GM12892 (cell line): ENCODE measurements at places on chromosomes 16 and 17.

- DNase-seq, result peak; percentile 97
Observed at GRCh38 chr17:7204828-7205461, 14.7 kb downstream of the DLG4 start.

DNA sequence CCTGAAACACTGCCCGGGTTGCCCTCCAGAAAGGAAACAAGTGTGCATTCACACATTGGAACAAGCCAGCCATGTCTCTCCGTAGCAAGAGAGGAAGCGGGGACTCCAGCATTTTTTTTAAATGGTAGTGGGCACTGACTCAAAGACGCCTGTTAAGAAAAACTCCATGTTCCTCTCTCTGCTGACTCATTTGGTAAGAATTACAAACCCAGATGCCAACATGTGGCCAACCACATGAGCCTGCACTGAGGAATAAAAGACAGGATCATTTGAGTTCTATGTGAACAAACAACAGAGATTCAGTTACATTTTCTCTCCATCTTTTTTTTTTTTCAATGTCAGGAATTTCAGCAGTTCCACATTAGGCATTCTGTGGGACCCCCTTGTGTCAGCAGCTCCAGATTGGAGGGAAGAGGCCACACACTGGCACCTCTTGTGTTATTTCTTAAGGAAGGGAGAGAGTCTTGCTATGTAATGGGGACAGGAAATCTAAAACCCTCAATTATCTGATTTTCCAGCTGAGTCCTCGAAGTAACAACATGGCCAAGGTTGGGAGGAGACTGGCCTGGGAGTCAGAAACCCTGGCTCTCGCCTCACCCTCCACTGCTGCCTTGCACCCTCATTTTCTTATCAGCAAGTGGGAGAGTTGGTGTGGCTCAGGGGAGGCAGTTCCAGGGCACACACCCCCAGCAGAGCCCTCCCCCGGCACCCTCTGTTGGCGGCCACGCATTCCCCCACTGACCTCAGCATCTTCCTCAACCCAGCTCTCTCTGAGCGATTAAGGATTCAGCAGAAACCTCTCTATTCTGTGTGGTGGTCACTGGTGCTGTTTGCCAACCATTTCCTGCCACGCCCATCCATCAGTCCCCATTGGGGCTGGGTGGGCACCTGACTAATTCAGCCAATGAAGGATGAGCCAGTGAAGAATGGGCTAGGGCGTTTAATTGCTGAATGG is 173.0 kb downstream of the FOXL1 start:
- DNase-seq, result no peak

- no peak for DNase-seq
Observed at GRCh38 chr16:65702707-65703402, 581.0 kb upstream of the CDH11 start.

- DNase-seq, result no peak
Observed at GRCh38 chr17:7988750-7989178, 13.7 kb upstream of the GUCY2D start.

DNA sequence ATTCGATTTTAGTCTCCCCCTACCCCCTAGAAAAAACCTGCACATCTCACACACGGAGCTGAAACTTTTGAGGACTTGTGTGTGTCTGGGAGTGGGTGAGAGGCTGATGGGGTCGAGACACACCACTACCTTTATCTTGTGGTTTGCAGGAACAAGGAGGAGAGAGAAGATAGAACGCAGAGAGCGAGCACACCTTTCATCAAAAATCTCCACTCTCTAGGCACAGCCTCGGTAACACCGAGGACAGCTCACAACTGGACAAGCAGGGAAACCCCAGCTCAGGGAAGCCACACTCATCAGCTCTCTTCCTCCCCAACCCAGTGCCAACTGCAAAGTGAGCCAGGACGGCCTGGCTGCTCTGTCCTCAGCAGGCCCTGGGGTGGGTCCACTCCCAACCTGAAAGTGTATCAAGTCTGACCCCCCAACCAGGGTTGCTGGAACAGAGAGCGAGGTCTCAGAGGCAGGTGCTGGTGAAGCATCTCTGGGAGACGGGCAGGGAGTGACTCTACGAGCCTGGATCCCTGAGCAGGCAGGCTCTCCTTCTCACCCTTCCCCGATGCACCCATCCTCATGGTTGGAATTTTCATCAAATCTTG is 5.2 kb upstream of the GHDC start:
- DNase-seq, result no peak

GRCh38 chr16:19698480-19699465 is 19.3 kb downstream of the KNOP1 start:
- no peak for DNase-seq

GRCh38 chr17:2157675-2158395 is 102.9 kb downstream of the HIC1 start:
- no peak for DNase-seq

DNA sequence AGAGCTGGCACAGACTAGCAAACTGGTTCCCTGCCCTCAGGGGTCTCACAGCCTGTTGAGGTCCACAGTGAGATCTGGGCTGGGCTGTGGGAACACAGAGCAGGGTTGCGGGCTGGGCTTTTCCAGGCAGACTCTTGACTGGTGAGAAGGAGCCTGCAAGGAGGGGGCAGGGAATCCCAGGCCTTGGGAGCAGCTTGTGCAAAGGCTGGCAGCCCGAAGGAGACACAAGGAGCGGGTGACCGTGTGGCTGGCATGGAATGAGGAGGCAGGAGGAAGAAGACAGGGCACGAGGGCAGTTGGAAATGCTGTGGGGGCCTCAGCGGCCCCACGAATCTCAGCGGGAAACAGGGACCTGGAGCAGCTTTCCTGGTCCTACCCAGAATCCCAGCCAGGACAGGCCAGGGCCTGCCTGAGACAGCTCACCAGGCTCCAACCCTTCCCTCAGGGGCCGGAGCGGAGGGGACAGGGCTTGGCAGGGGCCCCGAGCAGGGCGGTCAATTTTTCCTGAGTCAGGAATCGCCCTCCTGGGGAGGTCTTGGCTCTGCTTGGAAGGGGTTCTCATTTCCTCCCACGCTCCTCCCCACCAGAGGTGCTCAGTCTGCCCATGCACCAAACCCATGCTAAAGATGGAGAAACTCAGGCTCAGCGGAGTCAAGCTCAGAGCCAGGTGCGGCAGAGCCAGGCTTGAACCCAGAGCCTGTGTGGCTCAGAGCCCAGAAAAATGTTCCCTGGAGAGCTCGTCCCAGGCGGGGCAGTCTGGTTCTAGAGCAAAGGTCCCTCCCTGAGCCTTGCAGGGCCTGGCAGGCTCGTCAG is 9.2 kb upstream of the SNN start:
- DNase-seq, result no peak

GRCh38 chr16:71360378-71360777 is 1.9 kb downstream of the CALB2 start:
- DNase-seq, result no peak

DNA sequence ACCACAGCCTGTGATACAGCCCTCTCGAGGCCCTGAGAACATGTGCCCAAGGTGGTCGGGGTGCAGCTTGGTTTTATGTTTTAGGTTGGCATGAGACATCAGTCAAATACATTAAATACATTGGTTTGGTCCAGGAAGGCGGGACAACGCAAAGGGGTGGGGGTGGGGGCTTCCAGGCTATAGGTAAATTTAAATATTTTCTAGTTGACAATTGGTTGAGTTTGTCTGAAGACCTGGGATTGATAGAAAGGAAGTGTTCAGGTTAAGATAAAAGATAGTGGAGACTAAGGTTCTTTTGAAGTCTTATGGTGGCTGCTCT is 1.2 kb upstream of the ZKSCAN2 start:
- no peak for DNase-seq

DNA sequence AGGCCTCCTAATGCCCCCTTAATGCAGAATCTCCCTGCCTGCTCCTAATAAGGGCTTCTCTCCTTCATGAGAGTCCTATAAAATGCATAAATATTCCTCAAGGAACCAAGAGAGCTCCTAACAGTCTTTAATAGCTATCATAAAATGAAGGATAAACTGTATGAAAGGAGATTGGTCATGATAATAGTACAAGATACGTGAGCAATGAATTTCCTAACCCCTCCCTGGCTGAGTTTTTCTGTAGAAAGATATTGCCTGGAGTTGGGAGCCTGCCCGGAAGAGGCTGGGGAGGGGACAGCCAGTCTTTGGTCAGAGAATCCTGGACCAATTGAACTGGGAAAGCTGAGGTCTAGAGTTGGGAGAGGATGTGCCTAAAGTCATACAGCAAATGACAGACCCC is 321.9 kb upstream of the CDH5 start:
- DNase-seq, result no peak

- DNase-seq, result no peak
Observed at GRCh38 chr17:74028354-74029116, 174.9 kb upstream of the RPL38 start.

DNA sequence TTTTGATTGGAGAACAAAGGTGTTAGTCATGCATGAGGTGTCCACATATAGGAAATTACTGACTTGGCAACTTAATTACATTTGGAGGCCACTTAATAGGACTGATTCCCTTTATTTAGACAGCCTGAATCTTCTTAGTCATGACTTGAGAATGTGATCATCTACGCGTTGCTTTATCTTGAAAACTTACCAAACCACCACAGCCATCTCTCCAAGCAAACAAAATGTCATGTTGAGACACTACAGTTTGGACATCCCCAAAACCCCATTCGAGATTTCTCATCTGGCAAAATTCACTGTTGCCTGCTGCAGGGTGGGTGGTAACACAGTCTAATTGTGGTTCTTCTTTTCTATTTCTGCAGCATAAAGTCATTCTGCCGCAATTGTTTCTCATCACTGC is 176.5 kb upstream of the CDH5 start:
- DNase-seq, result no peak

DNA sequence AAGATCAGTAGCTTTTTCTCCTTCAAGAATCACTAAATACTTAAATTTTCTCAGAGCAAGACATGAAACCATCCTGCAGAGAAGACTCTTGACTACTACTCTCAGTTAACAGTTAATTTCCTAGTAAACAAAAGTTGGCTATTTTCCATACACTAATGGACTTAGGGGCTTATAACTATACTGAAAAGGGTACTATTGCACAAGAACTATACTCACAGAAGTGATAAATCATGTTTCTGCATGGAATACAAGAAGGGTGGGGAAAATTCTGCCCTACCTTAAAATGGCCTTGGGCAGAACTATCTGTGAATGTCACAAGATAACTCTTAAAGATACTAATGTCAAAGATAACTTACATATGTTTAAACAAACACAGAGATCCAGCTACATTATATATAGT is 12.5 kb downstream of the ZNF652 start:
- DNase-seq, result no peak

DNA sequence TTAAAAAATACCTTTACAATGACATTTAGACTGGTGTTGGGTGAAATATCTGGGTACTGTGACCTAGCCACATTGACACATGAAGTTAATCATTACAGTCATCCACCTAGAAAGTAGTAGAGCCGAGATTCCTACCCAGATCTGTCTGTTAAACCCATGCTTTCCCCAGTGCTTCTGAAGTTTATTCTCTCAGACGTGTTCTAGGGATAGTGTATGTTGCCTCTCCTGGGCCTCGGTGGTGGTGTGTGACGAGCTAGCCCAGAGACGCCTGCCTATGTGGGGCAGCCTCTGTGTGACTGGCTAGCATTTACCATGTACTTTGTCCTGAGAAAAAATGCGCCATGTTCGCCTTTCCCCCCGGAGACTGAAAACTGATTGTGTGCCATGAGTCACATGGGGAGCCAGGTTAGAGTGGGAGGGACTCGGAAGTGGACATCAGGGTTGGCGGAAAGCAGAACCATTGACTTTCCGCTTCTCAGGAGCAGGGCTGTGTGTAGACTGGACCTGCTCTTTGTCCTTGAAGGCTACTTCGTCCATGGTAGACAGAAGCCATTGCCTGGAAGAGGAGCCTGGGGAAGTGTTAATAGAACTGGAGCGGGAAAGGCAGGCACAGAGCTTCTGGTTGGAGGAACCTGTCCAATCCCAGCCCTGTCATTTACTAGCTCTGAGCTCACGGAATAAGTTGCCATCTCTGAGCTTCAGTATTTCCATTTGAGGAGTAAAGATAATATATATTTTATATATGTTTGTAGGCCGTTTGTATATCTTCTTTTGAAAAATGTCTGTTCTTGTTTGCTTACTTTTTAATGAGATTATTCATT is 235.5 kb downstream of the SNX29 start:
- DNase-seq, result no peak

GRCh38 chr16:10333321-10334032 is 52.4 kb upstream of the ATF7IP2 start:
- DNase-seq, result no peak

DNA sequence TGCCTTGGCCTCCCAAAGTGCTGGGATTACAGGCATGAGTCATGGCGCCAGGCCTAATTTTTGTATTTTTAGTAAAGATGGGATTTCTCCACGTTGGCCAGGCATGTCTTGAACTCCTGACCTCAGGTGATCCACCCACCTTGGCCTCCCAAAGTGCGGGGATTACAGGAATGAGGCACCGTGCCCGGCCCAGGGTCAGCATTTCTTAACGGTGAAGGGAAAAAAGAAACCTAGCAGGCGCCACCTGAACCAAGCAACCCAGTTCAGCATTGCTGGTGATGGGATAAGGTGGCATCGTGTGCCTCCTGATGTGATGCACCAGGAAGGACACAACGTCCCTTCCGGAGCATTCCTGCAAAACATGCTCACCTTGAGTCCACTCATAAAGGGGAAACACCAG is 2.2 kb upstream of the CLCN7 start:
- DNase-seq, result no peak

DNA sequence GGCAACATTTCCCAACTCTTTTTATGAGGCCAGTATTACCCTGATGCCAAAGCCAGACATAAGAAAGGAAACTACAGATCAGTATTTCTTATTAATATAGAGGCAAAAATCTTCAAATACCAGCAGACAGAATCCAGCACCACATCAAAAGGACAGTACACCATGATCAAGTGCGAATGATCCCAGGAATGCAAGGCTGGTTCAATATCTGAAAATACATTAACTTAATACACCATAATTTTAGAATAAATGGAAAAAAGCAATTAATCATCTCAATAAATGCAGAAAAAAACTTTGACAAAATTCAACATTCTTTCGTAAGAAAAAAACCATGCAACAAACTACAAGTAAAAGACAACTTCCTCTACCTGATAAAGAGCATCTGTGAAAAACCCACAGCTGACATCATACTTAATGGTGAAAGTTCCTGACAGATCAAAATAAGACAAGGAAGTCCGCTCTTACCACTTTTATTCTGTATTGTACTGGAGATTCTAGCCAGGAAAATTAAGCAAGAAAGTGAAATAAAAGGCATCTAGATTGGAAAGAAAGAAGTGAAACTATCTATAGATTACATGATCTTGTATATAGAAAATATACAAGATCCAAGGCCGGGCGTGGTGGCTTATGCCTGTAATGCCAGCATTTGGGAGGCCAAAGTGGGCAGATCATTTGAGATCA is 26.4 kb upstream of the MAPK3 start:
- no peak for DNase-seq
